NCI-H187 treated with DMSO at 0.1 percent for 48 hours (cell line): ENCODE measurements at places on chromosomes 4 and X.

DNA sequence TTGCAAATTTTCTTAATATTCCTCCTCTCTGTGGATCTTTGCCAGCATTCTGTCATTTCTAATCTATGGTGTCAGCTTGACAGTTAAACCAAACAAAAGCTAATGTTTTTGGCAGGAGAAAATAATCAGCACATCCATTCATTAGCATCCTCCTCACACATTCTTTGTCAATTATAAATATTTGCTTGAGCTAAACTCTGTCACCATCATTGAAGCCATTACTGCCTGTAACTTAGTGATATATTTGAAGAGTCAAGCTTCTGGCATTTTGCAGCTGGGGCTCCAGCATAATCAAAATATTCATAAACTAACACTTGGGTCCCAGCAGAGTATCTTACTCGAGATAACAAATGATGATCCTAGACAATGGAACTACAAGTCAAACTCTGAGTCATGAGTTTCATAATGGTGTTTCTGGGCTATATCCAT lies 126.1 kb downstream of the EIF4E start:
- DNase-seq, result no peak

DNA sequence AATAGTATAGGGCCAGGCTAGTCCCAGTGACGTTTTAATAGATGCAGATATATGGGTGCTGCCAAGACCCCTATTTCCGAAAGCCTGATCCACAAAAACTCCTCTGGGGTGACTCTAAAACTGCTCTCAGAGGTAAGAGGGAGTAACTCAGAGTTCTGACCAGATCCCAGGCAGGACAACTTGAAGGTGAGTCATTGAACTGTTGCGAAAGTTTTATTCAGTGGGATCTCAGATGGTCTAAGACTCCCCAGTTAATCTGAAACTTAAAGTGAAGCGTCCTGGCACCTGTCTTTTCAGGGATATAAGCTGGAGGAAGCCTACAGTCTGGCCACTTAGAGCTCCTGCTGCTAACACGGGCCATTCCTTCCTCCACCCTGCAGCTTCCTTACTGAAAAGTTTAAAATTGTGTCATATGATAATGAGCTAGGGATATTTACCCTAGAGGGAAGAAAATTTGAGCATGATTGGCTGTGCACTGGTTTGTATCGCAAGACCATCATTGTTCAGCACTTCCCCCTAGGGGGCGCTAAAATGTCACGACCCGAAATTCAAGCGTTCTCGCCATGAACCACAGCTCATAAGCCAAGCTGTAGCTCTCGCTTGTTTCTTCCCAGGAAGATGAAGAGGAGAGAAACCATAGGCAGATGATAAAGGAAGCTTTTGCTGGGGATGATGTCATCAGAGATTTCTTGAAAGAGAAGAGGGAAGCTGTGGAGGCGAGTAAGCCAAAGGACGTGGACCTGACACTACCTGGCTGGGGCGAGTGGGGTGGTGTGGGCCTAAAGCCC lies 19.5 kb downstream of the UTP14A start:
- DNase-seq, result no peak

DNA sequence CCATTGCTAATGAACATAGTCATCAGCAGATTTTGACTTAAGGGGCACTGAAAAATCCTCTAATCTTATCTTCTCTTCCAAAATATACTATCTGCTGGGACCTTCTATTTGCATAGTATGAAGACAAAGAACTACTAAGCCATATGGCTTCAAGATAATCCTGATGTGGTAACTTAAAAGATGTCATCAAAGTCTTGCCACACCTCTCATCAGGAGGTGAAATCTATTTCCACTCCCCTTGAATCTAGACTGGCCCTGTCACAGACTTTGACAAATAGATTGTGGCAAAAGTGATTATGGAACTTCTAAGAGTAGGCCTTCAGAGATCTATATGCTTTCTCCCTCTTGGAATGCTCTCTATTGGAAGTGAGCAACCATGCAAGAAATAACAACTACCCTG lies 27.3 kb upstream of the TET2 start:
- no peak for DNase-seq

- no peak for DNase-seq
Measured at GRCh38 chrX:9420275-9421265, 44.3 kb upstream of the TBL1X start.

DNA sequence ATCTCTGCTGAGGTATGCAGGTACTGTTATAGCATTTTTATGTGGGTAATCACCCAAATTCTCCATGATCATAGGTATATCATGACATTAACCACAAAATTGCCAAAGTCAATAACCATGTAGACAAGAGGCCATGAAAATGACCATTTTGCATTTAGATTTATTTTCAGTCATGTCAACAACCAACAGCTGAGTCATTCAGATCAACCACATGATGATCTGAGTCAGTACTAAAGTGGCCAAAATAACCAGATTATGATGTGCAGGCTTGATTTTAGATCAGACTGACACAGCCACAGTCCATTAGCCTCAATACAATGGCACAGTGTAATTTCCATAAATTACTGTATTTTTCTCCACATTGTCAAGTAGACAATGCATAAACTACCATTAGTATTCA lies 240.5 kb downstream of the GRIA3 start:
- no peak for DNase-seq

GRCh38 chr4:147725673-147726072 lies 6.2 kb upstream of the ARHGAP10 start:
- DNase-seq, result no peak

GRCh38 chr4:147981305-147981704 lies 249.4 kb downstream of the ARHGAP10 start:
- no peak for DNase-seq

- no peak for DNase-seq
Measured at GRCh38 chrX:15751155-15751819, 13.2 kb downstream of the CA5B start.

DNA sequence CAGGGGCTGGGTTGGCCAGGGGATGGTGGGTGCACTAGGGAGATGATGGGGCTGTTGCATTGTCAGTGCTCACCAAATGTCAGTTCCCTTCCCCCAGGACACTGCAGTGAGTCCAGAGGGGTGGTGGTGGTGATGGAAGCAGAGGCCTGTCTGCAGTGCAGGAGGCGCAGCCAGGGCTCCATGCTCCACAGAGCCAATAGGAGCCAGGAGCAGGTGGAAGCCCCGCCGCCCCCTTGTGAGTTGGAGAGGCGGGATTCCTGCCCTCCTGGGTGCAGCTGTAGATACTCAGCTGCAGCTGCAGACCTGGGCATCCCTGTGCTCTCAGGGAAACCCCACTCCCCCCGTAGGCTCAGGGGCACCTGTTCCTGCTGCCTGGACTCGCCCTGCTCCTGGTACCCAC lies 284.7 kb downstream of the EVC2 start:
- no peak for DNase-seq

GRCh38 chr4:119020158-119020557 lies 115.5 kb upstream of the MYOZ2 start:
- DNase-seq, result no peak

DNA sequence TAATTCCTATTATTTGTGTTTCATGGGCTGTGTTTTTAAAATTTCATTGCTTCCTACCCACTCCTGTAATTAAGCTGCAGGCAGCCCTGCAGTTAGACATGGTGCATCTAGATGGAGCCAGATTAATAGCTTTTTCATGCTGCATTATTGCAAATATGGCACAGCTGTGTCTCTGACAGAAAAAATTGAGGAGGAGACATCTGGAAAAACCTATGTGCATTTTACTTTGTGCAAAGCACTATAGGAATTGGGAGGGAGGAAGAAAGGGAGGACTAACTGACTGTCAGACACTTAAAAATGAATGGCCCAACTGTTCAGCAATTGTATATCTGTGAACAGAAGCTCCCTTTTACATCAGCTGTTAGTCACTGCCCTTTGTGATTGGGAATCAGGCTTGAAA lies 8.1 kb upstream of the RPGR start:
- no peak for DNase-seq

DNA sequence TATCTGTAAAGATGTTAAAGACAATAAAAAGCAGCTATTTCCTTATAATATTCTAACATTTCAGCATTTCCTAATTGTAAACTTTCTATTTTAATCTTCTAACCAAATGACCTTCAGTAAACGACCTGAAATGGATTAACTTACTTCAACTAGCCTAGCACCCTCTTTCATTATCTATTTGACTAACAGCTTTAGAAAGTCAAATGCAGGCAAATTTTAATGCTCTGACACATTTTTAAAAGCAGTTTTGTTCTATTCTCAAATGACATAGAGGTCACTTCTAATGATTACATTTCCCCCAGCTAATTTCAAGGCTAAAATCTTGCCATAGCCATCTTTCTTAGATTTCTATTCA lies 41.9 kb downstream of the SLC7A11 start:
- no peak for DNase-seq

GRCh38 chr4:177051473-177052060 lies 258.1 kb upstream of the NEIL3 start:
- no peak for DNase-seq

GRCh38 chrX:118148737-118149136 lies 32.1 kb upstream of the KLHL13 start:
- no peak for DNase-seq

GRCh38 chr4:121484633-121485032 lies 103.8 kb upstream of the QRFPR start:
- DNase-seq, result no peak

DNA sequence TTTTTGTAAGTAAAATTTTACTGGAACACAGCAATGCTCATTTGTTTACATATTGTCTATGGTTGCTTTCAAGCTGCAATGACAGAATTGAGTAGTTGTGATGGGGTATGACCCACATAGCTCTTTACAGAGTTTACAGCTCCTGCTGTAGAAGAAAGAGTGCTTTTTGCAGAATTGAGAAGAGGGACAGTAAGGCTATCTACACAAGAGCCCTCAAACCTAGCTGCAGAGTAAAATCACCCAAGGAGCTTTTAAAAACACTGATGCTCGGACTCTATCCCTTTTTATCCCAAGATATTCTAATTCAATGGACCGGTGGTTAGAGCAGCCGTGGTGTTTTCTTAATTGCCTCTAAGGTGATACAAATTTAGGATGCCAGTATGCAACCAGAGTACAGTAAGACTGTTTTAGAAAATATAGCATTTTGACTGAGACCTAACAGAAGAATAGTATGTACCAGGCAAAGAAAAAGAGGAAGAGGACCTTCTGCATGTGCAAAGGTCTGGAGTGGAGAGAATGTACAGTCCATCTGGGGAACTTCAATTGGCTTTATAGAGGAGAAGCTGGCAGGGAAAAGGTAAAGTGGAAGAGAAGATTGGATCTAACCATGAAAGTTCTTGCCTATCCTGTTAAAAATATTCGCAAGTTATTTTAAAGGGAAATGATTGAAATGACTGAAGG lies 663.6 kb upstream of the CPEB2 start:
- no peak for DNase-seq

GRCh38 chrX:39814391-39814790 lies 283.4 kb downstream of the BCOR start:
- no peak for DNase-seq

DNA sequence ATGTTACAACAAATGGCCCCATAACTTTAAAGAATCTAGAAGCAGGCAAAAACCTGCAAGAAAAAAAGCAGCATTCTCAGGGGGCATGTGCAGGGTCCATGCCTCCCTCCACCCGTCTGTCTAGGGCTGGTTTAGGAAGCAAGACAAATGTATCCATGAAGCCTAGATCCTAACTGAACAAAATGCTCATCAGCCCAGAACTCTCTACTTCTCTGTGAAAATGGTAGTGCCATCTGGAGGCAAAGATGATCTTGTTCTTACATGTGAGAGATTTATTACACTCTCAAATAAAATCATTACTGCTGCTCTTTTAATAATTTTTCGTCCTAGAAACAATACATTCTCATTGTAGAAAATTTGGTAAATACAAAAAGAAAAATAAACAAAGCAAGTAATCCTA lies 26.7 kb downstream of the NR3C2 start:
- no peak for DNase-seq

- DNase-seq, result no peak
Measured at GRCh38 chrX:153060095-153060445, 3.8 kb downstream of the PNMA3 start.

- no peak for DNase-seq
Measured at GRCh38 chrX:99909946-99910345, 500.1 kb downstream of the PCDH19 start.

DNA sequence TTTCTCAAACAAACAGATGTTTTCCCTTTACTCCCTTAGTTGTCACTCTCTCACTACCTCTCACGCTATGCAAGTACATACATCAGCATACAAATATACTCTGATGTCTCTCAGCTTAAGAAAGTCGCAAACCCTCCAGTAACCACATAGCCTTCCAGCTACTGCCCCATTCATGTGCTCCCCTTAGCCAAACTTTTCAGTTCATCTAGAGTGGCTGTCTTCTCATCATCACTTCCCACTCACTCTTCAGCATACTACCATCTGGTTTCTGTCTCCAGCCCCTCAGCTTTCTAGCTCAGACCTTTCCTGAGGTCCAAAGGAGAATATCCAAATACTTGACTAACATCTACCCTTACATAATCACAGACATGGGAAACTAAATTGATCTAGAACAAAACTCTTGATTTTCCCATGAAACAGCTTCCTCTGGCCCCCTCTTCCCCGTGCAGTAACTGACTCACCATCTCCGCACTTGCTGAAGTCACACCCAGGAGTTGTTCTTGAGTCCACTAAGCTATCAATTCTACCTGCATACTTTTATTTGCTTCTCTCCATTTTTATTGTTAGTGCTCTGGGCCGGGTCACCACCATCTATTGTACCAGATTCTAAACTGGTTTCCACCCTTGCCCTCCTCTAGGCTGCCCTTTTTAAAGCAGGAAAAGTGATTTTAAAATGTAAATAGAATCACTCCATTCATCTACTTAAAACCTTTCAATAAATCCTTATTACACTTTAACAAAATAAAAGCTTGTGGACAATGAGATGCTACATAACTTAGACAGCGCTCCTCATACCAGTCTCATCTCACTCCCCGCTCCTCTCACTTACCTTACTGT lies 57.2 kb downstream of the CASP6 start:
- DNase-seq, result no peak

DNA sequence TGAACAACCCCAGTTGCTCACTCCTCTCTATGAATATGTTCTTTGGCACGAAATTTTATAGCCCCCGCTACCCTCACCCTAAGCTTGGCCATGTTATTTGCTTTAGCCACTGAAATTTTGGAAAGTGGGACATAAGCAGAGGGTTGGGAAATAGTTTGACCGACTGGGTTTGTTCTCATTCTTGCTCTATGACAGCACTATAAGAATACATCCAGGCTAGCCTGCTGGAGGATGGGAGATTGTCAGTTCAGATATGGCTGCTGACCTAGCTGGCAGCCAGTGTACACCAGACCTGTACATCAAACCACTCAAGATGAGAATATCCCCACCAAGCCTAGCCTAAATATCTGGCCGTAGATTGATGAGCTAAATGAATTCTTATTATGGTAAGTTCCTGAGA lies 298.1 kb downstream of the PDGFC start:
- no peak for DNase-seq

DNA sequence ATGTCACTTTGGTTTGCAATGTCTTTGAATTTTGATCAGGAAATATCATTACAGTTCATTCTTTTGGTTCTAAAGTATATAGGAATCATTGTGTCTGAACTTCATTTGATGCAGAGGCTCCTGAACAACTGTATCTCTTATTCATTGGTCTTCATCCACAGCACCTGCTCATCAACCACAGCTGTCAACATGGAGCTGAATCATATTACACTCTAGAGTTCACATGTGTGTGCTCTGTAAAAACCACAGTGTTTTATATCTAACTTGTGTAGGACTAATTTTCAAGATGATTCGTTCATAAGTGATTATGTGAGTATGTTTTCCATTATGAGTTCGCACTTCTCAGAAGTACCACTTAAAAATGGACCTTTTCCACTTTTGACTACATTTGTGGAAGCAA lies 643.3 kb upstream of the FAM241A start:
- peak; percentile 49 for DNase-seq
